Activated T-cell treated with anti-CD3 and anti-CD28 coated beads, Interleukin-2, amount 50 U/mL, for 72 hours (primary cell): ENCODE measurements at places on chromosomes 4 and X. TPM values are rescaled to one million over a fixed set of nuclear protein-coding genes. Genes with fewer than 3 reads are reported as not detected.

- no peaks in the 10 kb centered on the region for H3K4me1 ChIP-seq
- H3K27ac ChIP-seq = no peak overlapping the region
- no peak overlapping the region for H3K4me3 ChIP-seq
Observed at GRCh38 chrX:10656214-10656613, 35.8 kb upstream of the MID1 start.

FRAS1 gene
- 0.10 TPM for total RNA-seq

DNA sequence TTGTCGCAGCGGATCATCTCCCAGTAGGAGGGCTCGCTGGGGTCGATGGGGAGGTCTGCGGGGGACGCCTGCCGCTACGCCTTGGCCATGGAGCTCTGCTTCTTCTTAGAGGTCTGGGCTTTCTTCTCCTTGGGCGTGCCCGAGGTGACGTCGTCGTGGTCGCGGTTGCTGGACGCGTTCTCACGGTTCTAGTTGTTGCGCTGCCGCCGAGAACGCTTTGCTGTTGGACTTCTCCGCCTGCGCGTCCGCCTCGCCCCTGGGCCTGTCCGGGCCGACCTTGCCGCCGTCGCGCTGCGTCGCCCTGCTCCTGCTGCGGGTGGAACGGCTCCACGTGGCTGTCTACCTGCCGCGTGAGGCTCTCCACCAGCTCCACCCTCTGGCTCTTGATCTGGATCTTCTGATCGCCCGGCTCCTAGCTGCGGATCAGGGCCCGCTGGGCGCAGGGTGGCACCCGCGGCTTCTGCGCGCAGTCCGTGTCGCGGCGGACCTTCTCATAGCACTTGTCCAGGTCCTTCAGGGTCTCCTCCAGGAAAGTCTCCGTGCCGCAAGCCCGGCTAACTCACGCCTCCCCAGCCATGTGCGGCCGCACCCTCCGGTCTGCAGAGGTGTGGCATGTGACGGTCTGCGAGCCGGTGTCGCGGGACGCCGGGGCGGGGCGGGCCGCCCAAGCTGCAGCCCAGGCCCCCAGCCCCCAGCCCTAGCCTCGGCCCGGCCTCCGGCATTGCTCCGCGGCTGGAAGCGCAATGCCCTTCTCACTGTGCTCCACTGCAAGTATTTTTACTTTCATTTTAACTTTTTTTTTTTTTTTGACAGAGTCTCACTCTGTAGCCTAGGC is 40.5 kb upstream of the OGT start:
- H3K4me3 ChIP-seq = no peak overlapping the region
- H3K27ac ChIP-seq = no peak overlapping the region
- H3K27me3 ChIP-seq = peaks cover 7% of the 10 kb centered on the region
- peaks cover 28% of the 10 kb centered on the region for H3K4me1 ChIP-seq
- H3K36me3 ChIP-seq = no peaks in the 10 kb centered on the region

GRCh38 chr4:138439143-138439581 is 197.0 kb upstream of the SLC7A11 start:
- H3K4me3 ChIP-seq = no peak overlapping the region
- no peak overlapping the region for H3K27ac ChIP-seq
- no peak for DNase-seq
- H3K36me3 ChIP-seq = no peaks in the 10 kb centered on the region
- H3K27me3 ChIP-seq = no peaks in the 10 kb centered on the region
- H3K4me1 ChIP-seq = no peaks in the 10 kb centered on the region

DNA sequence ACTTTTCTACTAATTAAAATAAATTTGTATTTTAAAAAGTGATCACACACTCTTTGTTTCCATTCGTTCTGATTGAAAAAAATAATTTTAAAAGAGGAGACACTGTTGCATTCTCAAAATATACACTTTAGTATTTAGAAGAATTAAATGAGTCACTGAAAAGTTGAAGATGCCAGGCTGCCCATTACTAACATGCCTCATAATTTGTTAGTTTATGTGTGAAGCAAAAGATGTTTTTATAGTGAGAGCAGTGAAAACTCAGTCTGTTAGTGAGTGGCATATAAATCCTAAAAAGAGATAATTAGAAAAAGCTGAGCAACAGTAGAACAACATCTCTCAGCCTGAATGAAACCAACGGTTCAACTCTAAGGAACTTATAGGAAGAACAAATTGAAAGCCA is 143.4 kb downstream of the CDS1 start:
- no peak overlapping the region for H3K4me3 ChIP-seq
- no peak for DNase-seq
- no peaks in the 10 kb centered on the region for H3K36me3 ChIP-seq
- no peaks in the 10 kb centered on the region for H3K27me3 ChIP-seq
- no peaks in the 10 kb centered on the region for H3K4me1 ChIP-seq
- H3K27ac ChIP-seq = no peak overlapping the region

DNA sequence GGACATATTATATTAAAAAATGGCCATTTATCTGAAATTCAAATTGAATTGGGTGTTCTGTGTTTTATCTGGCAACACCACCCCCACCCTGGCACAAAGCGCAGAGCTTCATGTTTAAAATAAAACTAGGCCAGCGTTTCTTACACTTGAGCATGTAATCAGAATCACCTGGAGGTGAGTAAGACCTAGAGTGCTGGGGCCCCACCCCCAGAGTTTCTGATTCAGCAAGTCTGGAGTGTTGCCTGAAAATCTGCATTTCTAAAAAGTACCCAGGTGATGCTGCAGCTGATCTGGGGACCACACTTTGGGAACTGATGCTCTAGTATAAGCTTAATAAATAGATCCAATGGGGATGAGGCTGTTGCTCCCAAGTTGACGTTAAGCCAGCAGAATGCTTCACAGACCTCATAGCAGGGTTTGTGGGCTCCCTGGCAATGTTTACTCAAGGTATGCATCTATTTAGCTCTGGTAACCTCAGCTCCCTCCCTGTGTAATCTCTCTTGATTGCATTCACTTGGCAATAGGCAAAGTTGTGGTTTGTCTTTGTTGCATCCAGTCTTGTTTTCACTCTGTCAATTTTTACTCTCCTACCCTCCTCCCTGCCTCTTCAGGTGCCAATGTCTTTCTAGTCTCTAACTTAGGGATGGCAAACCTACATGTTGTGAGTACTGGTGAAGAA is 99.8 kb upstream of the TEX13D start:
- no peak overlapping the region for H3K4me3 ChIP-seq
- peaks cover 33% of the 10 kb centered on the region for H3K27me3 ChIP-seq
- no peaks in the 10 kb centered on the region for H3K36me3 ChIP-seq
- peak; percentile 71 for DNase-seq
- peaks cover 24% of the 10 kb centered on the region for H3K4me1 ChIP-seq
- H3K27ac ChIP-seq = no peak overlapping the region

DRP2 gene
- 0.86 TPM for total RNA-seq

- H3K4me3 ChIP-seq = no peak overlapping the region
- H3K27me3 ChIP-seq = no peaks in the 10 kb centered on the region
- H3K36me3 ChIP-seq = peaks cover 4% of the 10 kb centered on the region
- no peak overlapping the region for H3K27ac ChIP-seq
Observed at GRCh38 chr4:53018471-53018870, 156.4 kb downstream of the RASL11B start.

DNA sequence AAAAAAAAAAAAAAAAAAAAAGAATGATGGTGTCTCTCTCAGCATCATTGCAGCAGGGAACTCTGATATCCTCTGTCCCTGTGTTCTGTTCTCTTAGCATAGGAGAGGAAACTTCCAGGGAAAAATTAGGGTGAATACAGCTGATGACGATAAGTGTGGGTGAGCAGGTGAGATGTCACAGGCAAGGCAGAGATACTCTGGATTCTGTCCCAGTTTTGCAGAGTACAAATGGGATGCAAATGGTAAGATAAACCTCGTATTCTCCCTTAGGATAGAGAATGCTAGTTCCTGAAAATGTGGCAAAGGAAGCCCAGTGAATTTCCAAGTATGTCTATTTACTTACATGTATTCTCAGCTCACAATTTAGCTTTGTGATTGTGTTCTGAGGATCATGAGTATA is 671.6 kb upstream of the BOD1L1 start:
- H3K27ac ChIP-seq = no peak overlapping the region
- H3K4me1 ChIP-seq = no peaks in the 10 kb centered on the region
- no peaks in the 10 kb centered on the region for H3K27me3 ChIP-seq
- H3K4me3 ChIP-seq = no peak overlapping the region

GRCh38 chrX:11750046-11750445 is 8.0 kb upstream of the MSL3 start:
- peaks cover 5% of the 10 kb centered on the region for H3K4me1 ChIP-seq
- H3K36me3 ChIP-seq = no peaks in the 10 kb centered on the region
- H3K27ac ChIP-seq = no peak overlapping the region
- peaks cover 38% of the 10 kb centered on the region for H3K27me3 ChIP-seq
- H3K4me3 ChIP-seq = no peak overlapping the region

CLTRN gene
- 2.3 TPM for total RNA-seq

- H3K36me3 ChIP-seq = no peaks in the 10 kb centered on the region
- H3K4me3 ChIP-seq = no peak overlapping the region
- no peak overlapping the region for H3K27ac ChIP-seq
- peaks cover 10% of the 10 kb centered on the region for H3K4me1 ChIP-seq
- H3K27me3 ChIP-seq = peaks cover 7% of the 10 kb centered on the region
- DNase-seq = no peak
Observed at GRCh38 chrX:129965166-129965565, 17.3 kb upstream of the BCORL1 start.

CENPVL3 gene
- 0.16 TPM for total RNA-seq

DNA sequence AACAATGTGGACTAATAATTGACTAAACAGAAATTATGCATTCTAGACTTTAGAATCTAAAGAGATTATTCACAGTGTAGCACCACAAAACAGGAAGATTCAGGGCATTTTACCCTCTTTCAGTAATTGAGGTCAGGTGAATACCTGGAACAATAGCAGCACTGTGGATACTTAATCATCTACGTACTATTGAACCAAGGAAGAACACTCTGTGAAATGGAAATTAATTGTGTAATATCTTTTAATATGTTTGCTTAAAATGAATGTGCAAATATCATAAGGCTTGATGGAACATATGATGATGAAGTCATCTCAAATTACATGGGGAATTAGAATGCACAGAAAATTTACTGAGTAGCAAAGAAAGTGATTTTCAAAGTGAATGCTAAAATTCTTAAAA is 68.5 kb upstream of the MAP9 start:
- H3K4me1 ChIP-seq = peaks cover 6% of the 10 kb centered on the region
- H3K4me3 ChIP-seq = no peak overlapping the region
- H3K36me3 ChIP-seq = no peaks in the 10 kb centered on the region
- peaks cover 26% of the 10 kb centered on the region for H3K27me3 ChIP-seq
- DNase-seq = no peak

- no peak overlapping the region for H3K4me3 ChIP-seq
- no peaks in the 10 kb centered on the region for H3K36me3 ChIP-seq
- no peaks in the 10 kb centered on the region for H3K4me1 ChIP-seq
- no peak for DNase-seq
- peaks cover 12% of the 10 kb centered on the region for H3K27me3 ChIP-seq
Observed at GRCh38 chrX:114619874-114620273, 36.0 kb downstream of the HTR2C start.

PRPS2 gene
- total RNA-seq = 71.4 TPM

DNA sequence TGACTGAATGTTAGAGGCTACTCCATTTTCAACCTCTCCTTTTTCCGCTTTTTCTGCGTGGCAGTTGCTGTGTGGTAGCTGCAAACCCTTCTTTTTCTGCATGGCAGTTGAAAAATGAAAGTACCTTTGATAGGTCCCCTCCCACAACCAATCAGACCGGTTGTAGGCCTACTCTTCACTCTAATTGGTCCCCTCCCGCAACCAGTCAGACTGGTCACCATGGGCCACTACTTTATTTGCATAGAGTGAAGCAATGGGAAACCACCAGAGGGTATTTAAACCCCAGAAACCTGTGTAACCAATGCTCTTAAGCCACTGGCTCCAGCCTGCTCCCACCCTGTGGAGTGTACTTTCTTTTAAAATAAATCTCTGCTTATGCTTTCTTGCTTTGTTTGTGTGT is 877.8 kb downstream of the FAM133A start:
- no peaks in the 10 kb centered on the region for H3K36me3 ChIP-seq
- H3K27me3 ChIP-seq = no peaks in the 10 kb centered on the region
- no peak overlapping the region for H3K27ac ChIP-seq
- no peak overlapping the region for H3K4me3 ChIP-seq
- no peaks in the 10 kb centered on the region for H3K4me1 ChIP-seq
- no peak for DNase-seq

CC2D2A gene
- not detected for total RNA-seq

- peak overlapping the region; percentile 60 for H3K27ac ChIP-seq
- H3K4me3 ChIP-seq = peak overlapping the region; percentile 77
Observed at GRCh38 chrX:153582896-153583295, 16.0 kb downstream of the CCNQ start.

- H3K27ac ChIP-seq = no peak overlapping the region
- DNase-seq = no peak
- peaks cover 35% of the 10 kb centered on the region for H3K27me3 ChIP-seq
- H3K4me1 ChIP-seq = peaks cover 6% of the 10 kb centered on the region
- H3K36me3 ChIP-seq = no peaks in the 10 kb centered on the region
Observed at GRCh38 chr4:14867847-14868246, 134.4 kb upstream of the CPEB2 start.

DNA sequence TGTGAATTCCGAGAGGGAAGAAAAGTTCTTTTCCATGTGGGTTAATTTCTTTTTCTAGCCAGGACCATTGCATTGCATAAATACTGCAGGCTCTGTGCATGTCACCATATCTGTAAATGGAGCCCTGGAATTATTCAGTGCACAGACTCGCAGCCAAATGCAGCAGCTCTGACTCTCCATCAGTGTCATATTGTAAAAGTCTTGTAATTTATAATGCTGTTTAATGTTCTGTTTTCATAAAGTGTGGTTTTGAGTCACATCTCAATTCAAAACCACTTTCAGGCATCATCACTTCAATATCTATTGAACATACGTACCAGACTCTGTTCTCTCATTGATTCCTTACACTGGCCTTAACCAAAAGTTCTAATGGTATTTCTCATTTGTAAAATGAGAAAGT is 193.9 kb upstream of the RPL34 start:
- DNase-seq = peak; percentile 19
- H3K36me3 ChIP-seq = peaks cover 10% of the 10 kb centered on the region
- peaks cover 34% of the 10 kb centered on the region for H3K4me1 ChIP-seq
- H3K27me3 ChIP-seq = peaks cover 9% of the 10 kb centered on the region
- H3K27ac ChIP-seq = peak overlapping the region; percentile 22

JAKMIP1 gene
- total RNA-seq = 9.0 TPM
